ENCODE measurements at places on chromosomes 7 and 10.
A peak's percentile ranks its signal among the peaks of the same experiment; 100 is the strongest.

- no peak for DNase-seq
Measured at GRCh38 chr7:8089036-8089780, 120.6 kb downstream of the GLCCI1 start.

DNA sequence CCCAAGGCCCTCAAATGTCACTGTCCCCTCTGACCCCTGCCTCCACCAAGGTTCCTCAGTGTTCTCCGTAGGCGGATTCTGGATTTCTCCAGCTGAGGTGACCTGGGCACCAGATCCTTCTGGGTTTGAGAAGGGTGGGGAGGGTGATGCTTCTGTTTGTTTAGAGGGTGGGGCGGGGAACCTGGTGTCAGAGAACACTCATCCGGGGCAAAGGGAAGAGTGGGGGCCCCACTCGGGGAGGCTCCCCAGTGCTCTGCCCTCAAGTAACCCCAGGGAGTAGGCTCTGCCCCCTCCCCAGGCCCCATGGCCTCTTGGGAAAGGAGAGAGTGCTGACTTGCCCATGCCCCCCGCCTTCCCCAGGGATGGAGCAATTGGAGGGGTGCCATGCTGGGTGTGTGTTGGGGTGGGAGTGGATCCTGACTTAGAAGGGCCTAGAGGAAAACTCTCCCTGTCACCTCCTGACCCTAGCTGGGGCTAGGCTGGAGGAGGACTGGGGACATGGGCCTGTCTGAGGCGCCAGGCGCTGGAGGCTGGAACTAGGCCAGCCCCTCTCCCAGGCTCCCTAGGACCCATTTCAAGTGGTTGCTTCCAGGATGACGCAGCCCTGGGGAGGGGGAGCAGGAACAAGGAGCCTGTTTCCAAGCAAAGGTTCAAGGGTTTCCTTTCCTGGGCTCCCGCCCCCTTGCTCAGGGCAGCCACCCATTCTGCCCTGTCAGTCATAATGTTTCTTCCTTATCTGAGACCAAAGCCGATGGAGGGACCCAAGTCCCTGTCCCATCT lies 27.9 kb downstream of the KAZALD1 start:
- no peak for DNase-seq

- peak; percentile 68 for DNase-seq
Measured at GRCh38 chr10:114304571-114305421, 65.7 kb downstream of the VWA2 start.

DNA sequence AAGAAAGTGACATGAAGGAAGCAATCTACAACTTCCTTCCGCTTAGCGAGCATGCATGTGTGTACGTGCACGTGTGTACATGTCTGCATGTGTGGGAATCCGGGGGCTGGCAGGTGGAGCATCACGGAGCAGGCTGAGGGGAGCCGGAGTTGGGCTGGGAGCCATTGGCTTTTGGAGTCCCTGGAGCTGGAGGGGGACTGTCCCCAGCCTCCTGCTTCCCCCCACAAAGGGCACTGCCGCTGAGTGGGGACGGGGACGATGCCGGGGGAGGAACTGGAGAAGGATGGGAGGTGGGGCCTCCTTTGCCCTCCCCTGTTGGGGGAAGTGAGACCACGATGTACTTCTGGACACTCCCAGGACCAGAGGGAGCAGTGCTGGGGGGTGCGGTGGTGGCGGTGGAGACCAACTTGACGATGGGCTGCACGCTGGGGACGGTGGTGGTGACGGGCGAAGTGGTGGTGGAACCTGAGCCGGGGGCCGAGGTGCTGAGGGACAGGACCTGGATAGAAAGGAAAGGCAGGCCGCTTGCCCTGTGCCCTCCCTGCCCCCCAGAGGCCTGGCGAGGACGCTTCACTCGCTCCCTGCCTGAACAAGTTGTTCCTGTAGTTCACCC lies 5.8 kb downstream of the AP4M1 start:
- DNase-seq, result no peak

- no peak for DNase-seq
Measured at GRCh38 chr10:103791858-103792257, 63.5 kb downstream of the SH3PXD2A start.

- no peak for DNase-seq
Measured at GRCh38 chr10:126104767-126105166, 208.4 kb downstream of the FANK1 start.

- peak; percentile 9 for DNase-seq
Measured at GRCh38 chr10:101974091-101974971, 81.6 kb downstream of the ARMH3 start.

DNA sequence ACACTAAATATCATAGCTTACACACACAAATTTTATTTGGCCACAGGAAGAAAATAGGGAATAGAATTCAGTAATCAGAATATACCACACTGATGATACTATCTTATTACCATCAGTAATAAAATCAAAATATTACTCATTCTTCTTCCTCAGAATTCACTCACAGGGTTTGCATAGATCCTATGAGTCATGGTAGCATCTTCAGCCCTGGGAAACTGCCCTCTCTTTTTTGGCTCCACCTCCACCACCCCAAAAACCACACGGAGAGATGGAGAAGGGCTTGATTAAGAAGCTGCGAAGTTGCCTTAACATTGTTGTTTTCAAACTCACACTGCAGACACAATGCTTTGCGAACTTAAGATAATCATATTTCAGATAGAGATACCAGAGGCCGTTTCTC lies 154.1 kb upstream of the AHR start:
- DNase-seq, result peak; percentile 75

- DNase-seq, result no peak
Measured at GRCh38 chr10:126806498-126806897, 98.7 kb upstream of the DOCK1 start.

- DNase-seq, result no peak
Measured at GRCh38 chr7:85023916-85024315, 162.9 kb downstream of the SEMA3D start.
